ENCODE measurements at places on chromosomes 11 and 22. TPM values are rescaled to one million over a fixed set of nuclear protein-coding genes. Genes with fewer than 3 reads are reported as not detected.
A peak's percentile ranks its signal among the peaks of the same experiment; 100 is the strongest.

Gene OR52I2
- not detected for total RNA-seq

GRCh38 chr11:62008193-62008592 is 40.8 kb upstream of the FTH1 start:
- DNase-seq = no peak

GRCh38 chr22:49564666-49565515 is 262.8 kb downstream of the BRD1 start:
- no peak for DNase-seq

DNA sequence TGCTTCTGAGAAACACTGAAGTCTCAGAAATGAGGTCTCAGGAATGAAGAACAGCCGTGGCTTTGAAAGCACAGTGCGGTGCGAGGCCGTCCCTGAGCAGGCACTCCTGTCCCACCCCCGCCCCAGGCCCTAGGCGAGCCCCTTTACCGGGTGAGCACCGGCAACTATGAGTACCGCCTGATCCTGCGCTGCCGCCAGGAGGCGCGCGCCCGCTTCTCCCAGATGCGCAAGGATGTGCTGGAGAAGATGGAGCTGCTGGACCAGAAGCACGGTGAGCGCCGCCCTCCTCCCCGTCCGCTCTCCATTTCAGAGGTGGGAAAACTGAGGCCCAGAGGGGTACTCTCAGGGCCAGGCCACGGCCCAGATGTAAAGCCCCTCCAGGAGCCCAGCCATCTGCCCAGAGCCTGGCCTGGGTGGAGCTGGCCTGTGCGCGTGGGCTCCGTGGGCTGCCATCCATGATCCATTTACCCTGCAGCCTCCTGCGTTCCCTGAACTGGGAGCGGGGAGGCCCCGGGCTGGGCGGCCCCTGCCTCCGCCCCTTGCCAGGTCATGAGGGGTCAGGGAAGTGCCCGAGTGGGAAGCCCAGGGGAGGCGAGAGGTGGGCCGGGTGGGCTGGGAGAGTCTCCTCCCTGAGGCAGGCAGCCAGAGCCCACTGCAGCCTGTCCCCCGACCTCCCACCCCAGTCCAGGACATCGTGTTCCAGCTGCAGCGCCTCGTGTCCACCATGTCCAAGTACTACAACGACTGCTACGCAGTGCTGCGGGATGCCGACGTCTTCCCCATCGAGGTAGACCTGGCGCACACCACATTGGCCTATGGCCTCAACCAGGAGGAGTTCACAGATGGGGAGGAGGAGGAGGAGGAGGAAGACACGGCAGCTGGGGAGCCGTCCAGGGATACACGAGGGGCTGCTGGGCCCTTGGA is 9.5 kb downstream of the SLC16A8 start:
- peak; percentile 29 for DNase-seq

Gene DDX25
- total RNA-seq = under 0.01 TPM

GRCh38 chr11:45444796-45445195 is 158.7 kb upstream of the SYT13 start:
- no peak for DNase-seq

Gene SLC6A5
- not detected for total RNA-seq

GRCh38 chr11:44171518-44171917 is 76.0 kb downstream of the EXT2 start:
- DNase-seq = no peak

DNA sequence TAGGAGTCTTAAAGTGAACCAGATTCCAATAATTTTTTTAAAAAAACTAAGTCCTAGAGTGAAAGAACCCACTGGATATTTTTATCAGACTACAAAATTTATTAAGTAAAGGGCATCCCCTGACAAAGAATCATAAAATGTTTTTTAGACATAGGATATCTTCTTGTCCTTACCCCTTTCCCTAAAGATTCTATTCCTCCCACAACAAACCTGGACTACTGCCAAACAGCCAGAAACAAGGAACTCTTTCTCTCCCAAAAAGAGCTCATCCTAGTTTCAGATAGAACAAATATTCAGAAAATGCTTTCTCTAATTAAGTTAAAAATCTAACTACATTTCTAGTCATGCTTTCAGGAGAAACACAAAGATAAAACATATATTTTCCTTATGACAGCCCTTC is 327.1 kb downstream of the FAM181B start:
- no peak for DNase-seq

- DNase-seq = no peak
Measured at GRCh38 chr11:122851366-122851966, 13.2 kb downstream of the CRTAM start.

GRCh38 chr22:19455033-19455432 is 7.5 kb upstream of the C22orf39 start:
- DNase-seq = no peak

- no peak for DNase-seq
Measured at GRCh38 chr11:30344085-30344484, 21.2 kb downstream of the ARL14EP start.

DNA sequence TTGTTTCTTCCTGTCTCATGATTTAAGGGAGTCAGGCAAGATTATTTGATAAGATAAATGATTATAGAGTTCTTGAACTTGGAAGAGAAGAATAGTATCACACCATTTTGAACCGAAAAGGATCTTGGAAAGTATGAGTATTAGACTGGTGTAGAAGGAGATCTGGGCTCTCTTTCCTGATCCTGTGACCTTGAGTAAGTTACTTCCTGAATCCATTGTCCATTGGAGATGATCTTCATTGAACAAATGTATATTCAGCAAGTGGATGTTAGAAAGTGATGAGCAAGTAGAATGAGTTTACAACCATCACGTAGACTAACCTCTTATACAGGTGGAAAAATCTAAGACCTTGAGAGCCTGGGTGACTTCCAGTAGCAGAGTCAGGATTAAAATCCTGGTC is 2.0 kb downstream of the ACO2 start:
- DNase-seq = no peak

GRCh38 chr11:78651923-78652842 is 77.5 kb upstream of the NARS2 start:
- no peak for DNase-seq

Gene ACO2
- total RNA-seq = 42.2 TPM

Gene SHANK2
- 4.9 TPM for total RNA-seq

DNA sequence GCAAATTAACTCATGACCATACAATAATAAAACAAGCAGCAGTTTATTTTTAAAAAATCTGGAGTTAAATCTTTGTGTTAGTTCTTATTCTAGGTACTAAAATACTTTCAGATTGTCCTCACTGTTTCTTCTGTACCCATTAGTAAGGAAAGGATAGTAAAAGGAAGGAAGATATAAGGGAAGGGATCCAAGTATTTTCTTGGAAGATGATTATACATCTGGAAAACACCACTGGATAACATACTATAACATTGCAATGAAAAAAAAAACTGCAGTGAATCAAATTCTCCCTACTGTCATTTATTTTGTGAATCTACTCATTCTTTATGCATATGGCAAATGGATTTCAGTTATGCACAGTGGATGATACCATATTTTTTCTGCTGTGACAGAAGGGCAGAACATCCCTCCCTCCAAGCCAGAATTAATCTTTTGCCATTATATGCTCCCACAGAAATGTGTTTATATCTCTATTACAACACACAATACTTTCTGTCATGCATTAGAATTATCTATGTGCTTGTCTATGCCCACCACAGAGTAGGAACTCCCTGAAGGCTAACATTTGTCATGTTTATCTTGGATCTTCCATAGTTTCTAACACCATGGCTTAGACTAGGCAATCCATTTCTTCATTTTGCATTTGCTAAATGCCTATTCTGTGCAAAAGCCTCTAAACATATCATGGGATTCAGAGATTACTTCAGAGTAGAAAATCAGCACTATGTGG is 282.3 kb upstream of the CTSC start:
- DNase-seq = no peak

Gene PRODH
- total RNA-seq = not detected

GRCh38 chr11:109249597-109249996 is 172.4 kb upstream of the C11orf87 start:
- no peak for DNase-seq

Gene GRIA4
- 1.2 TPM for total RNA-seq

- DNase-seq = peak; percentile 43
Measured at GRCh38 chr11:22808571-22809197, 20.9 kb downstream of the SVIP start.

Gene EFCAB6
- 2.7 TPM for total RNA-seq

- no peak for DNase-seq
Measured at GRCh38 chr22:36036167-36036624, 7.6 kb upstream of the RBFOX2 start.

DNA sequence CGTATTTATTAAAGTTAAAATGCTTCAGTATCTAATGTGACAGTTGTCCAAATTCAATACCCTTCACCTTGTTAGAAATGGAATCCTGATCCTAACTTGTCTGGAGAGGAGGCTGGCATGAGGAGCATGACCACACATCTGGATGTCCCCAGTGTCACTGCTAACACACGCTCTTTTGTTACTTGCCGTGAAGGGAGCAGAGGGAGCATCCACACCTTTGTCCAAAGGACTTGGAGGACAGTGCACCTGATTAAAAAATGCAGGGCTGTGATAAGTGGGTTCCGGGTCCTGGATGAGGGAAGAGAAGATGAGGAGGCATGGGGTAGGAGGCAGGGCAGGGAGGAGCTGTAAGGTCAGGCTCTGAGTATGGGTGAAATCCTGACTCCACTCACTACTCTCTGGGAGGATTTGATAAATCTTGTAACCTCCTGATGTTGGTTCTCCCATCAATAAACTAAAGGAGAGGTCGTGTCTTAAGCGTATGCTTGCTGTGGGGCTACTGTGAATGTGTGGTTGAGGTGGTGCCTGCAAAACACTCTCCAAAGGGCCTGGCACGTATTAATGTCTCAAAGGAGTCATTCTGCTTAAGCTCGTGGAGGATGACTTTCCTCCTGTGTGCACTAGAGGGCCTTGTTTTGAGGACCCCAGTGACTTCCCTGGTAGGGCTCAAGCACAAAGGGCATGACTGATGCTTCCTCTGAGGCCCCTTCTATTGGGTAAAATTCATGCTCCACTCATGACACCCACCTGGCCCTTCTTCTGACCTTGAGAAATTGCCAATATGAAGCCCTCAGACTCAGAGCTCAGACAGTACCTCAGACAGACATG is 16.8 kb upstream of the IGLL5 start:
- no peak for DNase-seq

DNA sequence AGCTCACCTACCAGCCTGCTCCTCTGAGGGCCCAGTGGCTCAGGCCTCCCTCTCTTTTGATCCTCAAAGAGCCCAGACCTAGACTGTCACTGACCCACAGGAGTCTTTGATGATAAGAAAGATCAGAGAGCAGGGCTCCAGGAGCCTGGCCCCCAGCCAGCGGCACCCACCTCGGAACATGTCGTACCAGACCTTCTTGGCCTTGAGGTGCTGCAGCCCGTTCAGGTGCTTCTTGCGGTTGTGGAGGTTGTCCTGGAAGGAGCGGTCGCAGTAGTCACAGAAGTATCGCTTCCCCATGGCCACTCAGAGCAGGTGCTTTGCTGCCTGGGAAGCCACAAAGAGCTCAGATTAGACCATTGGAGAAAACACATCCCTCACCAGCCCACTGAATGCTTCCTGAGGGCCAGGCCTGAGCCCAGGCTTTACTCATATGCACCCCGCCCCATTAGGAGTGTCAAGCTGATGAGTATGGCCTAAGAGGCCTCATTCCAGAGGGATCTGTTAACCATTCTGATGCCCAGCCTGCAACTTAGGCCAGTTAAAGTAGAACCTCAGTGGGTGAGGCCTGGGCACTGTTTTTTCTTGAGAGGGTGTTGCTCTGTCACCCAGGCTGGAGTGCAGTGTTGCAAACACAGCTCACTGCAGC is 18.4 kb downstream of the ZMAT5 start:
- DNase-seq = no peak

GRCh38 chr11:128735935-128736605 is 42.2 kb downstream of the FLI1 start:
- no peak for DNase-seq

Gene PIK3C2A
- 41.0 TPM for total RNA-seq

- DNase-seq = no peak
Measured at GRCh38 chr11:120170741-120171261, 32.9 kb upstream of the TRIM29 start.

Gene ENTHD1
- total RNA-seq = not detected

- DNase-seq = no peak
Measured at GRCh38 chr11:12321217-12321937, 56.0 kb upstream of the PARVA start.

Gene GRM5
- total RNA-seq = not detected

- no peak for DNase-seq
Measured at GRCh38 chr11:124075841-124076651, 34.9 kb upstream of the OR10G7 start.

Gene RCOR2
- 3.3 TPM for total RNA-seq

Gene MS4A7
- not detected for total RNA-seq

DNA sequence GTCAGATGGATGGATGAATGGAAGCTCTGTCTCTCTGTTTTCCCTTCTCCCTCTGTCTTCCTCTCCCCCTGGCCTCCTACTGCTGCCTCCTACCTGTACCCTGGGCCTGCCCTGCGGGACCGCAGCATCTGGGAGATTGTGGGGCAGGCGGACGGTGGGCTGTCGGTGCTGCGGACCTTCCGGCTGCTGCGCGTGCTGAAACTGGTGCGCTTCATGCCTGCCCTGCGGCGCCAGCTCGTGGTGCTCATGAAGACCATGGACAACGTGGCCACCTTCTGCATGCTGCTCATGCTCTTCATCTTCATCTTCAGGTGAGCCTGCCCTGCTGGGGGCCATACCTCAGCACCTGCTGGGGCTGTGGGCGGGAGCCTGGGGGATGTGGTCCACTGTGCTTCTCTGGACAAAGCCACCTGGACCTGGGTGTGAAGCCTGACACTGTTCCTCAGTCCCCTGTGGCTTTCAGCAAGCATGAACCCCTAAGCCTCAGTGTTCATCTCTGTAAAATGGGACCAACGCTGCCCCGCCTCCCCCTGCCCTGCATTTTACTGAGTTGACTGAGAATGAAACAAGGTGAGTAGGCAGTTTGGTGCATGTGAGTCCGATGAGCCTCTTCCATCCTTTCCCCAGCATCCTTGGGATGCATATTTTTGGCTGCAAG is 88.4 kb downstream of the CACNA1I start:
- DNase-seq = no peak

DNA sequence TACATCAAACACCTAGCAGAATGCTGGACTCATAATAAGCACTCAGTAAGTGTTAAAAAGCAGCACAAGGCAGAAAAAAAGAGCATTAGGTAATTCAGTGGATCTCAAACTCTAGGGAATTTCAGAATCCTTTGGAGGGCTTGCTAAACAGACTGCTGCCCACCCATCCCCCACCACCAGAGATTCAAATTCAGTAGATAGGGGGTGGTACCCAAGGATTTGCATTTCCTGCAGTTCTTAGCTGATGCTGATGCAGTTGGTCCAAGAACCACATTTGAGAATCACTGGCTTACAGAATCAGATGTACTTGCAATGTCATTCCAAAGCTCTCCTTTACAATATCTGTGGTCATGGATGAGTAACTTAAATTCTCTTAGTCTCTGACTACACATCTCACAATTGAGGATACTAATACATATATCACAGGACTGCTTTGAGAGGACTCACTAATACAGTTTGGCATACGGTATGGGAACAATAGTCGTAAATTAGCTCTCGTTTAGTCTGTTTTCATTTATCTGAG is 664.5 kb downstream of the KCNA4 start:
- no peak for DNase-seq

DNA sequence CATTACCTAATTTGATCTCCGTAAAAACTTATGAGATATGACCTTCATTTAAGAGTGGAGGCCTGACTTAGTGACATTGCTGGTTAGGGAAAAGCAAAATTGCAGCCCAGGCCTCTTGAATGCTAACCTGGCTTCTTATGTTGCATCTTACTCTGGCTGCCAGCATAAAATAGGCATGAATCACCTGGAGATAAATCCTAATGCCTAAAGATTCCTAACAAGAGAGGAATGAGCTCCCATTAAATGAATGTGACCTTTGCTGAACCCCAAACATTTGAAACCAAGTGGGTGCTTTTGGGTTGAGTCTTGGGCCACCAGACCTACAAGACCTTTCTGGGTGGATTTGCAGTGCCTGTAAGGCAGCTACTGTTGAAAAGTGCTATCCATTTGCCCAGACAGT is 1145.6 kb upstream of the TENM4 start:
- DNase-seq = peak; percentile 27
